ENCODE measurements at places on chromosomes 7 and 10.
A peak's percentile ranks its signal among the peaks of the same experiment; 100 is the strongest.

DNA sequence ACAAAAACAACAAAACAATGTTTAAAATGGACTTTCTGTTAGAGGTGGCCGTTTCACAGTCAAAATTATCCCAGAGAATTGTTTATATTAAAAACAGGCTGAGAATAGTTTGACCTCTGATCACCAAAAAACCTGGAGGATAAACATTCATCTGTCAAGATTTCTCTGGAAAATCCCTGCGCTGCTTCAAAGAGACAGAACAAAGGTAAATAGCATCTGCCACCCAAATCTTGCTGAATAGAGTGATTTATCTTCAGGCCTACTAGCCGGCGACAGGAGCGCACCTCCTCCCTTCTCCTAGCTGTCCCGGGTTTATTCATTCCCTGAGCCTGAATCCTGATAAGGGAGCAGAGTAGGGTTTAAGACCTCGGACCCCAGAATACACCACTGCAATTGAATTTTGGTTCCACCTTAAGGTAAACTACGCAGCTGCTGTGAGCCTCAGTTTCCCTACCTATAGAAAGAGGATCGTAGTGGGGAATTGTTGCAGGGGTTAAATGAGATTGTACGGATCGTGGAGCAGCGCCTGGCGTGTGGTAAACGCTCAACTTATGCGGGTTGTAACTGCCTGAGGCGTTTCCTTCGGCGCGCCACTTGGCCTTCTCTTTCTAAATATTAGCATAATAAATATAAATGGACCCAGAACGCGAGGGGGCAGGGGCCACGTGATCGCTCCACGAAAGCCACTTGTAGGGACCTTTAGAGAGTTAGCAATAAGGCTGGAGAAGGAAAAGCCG is 498 bp upstream of the ST7 start:
- DNase-seq, result no peak

- DNase-seq, result no peak
These were observed 765 bp downstream of the CELF2 start for GRCh38 chr10:11018432-11018841.

DNA sequence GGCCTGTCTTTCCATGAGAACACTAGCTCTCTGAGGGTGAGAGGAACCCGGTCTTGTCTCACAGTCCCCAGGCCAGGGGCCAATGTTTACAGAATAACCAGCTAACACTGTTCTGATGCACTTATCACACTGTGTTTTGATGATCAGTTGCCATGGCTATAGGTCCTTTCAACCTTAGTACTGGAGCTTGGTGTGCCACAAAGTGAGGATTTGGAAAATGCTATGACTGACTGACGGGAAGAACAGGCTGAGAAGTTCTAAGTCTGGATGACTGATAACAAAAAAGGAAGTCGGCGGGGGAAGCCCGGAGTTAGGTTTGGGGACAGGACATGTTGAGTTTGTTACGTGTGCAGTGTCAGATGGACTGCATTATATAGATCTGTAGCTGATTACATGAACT is 141.8 kb downstream of the CTTNBP2 start:
- no peak for DNase-seq

DNA sequence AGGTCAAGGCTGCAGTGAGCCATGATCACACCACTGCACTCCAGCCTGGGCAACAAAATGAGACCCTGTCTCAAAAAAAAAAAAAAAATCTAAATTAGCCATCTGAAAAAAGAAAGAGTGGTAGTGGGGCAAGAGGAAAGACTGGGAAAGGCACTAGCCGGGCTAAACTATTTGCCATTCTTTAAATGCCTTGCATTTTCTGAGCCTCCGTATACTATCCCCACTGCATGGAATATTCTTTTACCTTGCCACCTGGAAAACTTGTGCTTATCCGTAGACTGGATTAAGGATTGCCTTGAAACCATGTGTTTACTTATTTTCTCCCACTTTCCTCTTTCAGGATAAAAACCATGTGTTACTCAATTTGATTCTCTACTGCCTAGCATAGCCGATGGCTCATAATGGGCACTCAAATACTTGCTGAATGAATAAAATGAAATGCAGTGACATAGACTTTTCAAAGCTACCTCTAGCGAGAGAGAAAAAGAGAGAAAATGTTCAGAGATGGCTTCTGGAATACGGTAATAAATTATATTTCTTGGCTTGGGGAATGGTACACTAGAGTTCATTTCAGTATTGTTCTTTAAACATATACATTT is 30.6 kb downstream of the HYCC1 start:
- DNase-seq, result no peak

DNA sequence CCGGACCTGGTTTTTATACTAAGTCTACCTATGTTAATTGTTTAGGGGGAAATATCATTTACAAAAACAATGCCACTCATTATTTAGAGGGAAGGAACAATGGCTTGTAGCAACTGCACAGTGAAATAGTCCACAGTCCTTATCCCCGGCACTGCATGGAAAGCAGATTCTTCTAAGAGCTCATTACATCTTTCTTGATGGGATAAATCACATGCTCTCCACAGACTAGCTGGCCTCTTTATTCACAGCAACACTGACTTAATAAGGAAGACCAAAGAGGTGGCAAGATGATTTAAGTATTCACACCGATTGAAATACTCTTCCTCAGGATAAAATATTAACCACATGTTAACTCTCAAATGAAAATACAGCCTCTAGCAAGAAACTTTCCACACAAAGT is 349.4 kb downstream of the PARD3 start:
- no peak for DNase-seq

- DNase-seq, result no peak
These were observed 324.5 kb upstream of the KLF6 start for GRCh38 chr10:4109469-4109868.

GRCh38 chr10:119700321-119700954 is 25.4 kb upstream of the INPP5F start:
- DNase-seq, result no peak

- DNase-seq, result no peak
These were observed 200.9 kb downstream of the GRM3 start for GRCh38 chr7:86844608-86845007.

DNA sequence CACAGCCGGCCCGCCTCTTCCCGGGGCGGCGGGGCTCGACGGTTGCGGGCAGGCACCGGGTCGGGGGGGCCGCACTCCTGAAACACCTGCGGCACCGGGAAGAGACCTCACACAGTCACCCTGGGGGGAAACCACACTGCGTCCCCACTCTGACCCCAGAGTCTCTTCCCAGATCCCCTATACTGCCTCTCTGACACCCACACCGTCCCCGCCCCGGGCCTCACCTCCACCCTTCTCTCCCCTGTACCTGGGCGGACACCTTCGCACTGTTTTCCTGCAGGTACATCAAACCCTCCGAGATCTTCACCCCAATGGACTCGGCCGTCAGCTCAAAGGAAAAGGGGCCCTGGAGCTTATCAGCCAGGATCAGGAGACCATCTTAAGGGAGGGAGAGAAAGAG is 3.4 kb upstream of the GAL3ST4 start:
- DNase-seq, result no peak

GRCh38 chr10:3172081-3172445 is 519 bp downstream of the PITRM1 start:
- peak; percentile 54 for DNase-seq

GRCh38 chr7:70712942-70713341 is 419.0 kb upstream of the GALNT17 start:
- DNase-seq, result no peak

DNA sequence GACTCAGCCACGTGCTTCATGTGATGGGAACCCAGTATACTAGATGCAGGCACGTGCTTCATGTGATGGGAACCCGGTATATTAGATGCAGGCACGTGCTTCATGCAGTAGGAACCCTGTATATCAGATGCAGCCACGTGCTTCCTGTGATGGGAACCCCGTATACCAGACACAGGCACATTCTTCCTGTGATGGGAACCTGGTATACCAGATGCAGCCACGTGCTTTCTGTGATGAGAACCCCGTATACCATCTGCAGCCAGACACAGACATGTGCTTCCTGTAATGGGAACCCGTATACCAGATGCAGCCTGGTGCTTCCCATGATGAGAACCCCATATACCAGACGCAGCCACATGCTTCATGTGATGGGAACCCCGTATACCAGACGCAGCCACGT is 44.0 kb downstream of the MGMT start:
- no peak for DNase-seq

- no peak for DNase-seq
These were observed 457.3 kb downstream of the ETV1 start for GRCh38 chr7:13532028-13532753.

- DNase-seq, result no peak
These were observed 35.8 kb upstream of the GNAI1 start for GRCh38 chr7:80098795-80099194.

GRCh38 chr7:30764030-30764975 is 6.9 kb upstream of the MINDY4 start:
- no peak for DNase-seq

GRCh38 chr10:76711222-76711997 is 926.2 kb downstream of the KCNMA1 start:
- no peak for DNase-seq

- no peak for DNase-seq
These were observed 222.1 kb downstream of the ADARB2 start for GRCh38 chr10:1515121-1515779.

DNA sequence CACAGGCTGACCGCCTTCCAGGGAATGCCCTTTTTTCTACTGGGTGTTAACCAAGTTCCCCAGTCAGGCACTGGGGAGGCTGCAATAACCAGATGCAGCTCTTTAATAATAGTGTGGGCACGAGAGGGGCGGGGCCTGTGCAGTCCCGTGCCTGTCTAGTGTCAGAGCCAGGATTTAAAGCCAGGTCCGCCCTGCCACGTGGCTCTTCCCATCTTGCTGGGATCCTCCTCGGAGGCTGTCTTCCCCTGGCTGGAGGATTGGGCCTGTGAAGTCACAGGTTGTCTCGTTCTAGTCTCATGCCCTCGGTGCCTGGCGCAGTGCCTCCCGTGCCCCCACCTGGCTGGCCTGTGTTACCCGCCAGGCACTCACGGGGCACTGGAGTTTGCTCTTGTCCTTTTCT is 25.2 kb downstream of the TMEM120A start:
- no peak for DNase-seq

- no peak for DNase-seq
These were observed 61.8 kb downstream of the OAT start for GRCh38 chr10:124356701-124357560.

DNA sequence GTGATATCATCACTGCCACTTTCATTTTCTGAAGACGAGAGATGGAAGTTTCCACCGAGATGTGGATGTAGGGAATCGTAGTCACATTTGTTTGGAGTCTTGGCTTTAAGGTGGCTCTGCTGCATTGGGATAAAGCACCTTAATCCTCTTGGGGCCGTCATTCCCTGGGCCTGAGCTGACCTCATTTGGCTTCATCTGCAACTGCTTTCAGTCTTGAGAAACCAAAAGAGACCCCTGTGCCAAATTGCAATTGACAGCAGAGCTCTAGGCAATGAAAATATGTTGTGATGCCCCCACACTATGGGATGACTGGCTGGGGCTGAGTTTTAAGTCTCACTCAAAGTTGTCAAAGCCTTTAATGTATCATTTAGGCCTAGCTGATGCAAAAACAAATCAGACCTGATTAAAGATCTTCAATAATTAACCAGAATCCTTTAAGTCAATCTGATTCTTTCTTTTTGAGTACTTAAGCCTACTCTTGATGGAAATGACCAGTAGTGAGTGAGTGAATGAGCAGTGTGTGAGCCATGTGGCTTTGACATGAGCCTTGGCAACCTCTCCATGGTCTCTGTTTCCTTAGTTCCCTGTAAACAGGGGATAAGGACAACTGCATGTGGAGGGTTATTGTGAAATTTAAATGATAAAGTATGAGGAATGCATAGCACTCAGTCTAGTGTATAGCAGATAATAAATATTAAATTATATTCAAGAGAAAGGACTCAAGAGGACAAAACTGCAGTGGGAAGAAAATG is 155.0 kb downstream of the BMPER start:
- no peak for DNase-seq

DNA sequence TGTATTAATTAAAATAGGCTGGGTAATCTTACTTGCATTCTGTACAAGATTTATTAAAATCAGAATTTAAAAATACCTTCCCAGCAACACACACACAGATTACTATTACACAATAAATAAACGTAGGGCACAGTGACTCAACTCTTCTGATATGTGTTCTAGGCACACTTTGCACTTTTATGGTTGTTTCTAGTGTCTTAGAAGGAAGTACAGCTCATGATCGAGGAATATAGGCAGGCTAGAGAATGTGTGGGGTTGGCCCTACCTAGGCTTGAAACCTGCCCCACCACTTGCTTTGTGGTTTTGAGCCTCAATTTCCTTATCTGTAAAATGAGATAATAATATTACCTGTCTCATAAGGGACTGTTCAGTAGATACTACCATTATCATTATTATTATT is 30.5 kb downstream of the ARMC3 start:
- no peak for DNase-seq

- no peak for DNase-seq
These were observed 4.3 kb upstream of the AKR1C3 start for GRCh38 chr10:5089865-5090264.

DNA sequence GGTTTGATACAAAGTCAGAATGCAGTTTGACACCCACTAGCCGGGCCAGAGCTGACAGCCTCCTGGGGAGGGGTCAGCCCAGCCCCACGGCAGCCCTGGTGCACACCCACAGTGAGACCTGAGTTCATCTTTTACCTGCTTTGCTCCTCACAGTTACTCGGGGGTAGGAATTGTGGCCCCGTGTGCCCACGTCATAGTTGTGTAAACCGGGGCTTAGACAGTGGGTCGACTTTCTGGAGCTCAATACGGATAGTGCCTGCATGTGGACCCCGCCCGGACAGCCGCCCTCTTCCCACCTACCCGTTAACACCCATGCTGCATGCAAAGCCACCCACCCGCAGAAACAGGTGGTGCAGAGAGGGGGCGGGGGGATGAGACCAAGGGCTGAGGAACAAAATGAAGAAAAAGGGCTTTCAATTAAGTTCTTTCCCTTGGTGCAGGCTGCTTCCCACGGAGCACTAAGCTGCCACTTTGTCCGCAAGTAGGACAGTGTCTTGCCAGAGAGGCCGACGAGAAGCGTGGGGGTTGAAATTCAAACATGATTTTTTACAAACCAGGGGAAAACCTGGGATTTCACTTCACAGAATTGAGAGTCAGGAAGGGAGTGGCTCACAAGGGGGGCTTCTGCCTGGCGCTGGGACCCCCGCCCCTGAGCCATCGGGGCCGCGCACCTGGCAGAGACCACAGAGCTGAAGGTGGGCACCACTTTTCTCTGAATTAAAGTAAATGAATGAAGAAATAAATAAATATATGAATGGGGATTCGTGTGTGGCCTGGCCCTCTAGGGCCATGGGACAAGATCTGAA is 24.6 kb upstream of the FOXL3 start:
- DNase-seq, result no peak

DNA sequence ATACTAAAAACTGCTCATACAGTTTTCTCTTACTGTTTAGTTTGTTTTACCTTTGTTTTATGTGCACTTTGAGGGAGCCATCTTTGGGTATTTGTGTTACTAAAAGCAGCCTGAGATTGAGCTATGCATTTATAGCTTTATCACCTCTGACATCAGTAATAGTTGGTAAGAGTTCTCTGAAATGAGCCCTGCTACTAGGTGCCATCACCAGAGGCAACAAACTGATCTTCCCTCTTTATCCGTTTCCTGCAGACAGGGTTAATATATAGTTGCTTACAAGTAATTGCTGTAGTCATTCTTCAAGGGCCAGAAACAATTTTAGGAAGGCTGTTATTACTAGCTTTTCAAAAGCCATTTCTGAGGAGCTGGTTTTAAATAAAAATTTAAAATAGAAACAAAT is 49.1 kb downstream of the KIF20B start:
- no peak for DNase-seq

GRCh38 chr10:121838931-121839330 is 88.9 kb downstream of the ATE1 start:
- no peak for DNase-seq
